Left renal cortex interstitium (tissue), 4 donors: ENCODE measurements at places on chromosomes 1 and 21.

DNA sequence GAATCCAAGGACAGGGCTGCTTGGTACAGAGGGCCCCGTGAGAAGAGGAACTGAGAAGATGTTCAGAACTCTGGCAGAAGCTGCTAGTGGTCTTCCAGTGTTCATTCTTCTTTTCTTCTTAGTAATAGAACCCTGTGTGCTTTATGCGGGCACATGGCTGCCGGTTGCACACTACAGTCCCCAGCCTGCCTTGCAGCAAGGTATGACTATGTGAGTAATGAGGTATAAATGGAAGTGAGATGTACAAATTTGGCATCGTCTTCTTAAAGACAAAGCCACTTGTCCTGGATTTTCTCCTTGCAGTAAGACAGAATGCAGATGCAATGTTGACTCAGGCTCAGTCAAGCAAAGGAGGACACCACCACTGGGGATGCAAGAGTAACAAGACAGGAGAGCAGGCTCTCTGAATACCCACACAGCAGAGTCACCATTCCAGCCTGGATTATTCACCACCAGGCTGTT is 15.0 kb upstream of the ATP1B1 start:
- no peak for DNase-seq

DNA sequence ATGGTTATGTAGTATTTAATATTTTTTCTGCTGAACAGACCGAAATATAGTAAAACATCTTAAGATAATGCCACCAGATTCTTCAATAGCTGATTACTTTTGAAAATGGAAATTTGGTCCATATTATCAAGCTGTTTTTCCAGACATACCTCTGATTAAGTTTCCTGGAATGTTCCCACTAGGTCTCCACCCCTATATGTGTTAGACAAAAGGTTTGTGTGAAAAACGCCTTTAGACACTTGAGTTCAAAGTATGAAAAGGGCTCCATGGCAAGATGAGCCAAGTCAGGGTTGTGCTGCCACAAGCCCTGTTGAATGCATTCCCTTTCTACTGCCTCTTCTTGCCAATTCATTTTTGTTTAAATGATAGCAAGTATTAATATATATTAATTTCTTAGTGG is 52.7 kb downstream of the ZBTB17 start:
- no peak for DNase-seq

- no peak for DNase-seq
Observed at GRCh38 chr1:176854121-176854520, 310.4 kb downstream of the ASTN1 start.

- no peak for DNase-seq
Observed at GRCh38 chr1:100989306-100990077, 36.1 kb downstream of the DPH5 start.

DNA sequence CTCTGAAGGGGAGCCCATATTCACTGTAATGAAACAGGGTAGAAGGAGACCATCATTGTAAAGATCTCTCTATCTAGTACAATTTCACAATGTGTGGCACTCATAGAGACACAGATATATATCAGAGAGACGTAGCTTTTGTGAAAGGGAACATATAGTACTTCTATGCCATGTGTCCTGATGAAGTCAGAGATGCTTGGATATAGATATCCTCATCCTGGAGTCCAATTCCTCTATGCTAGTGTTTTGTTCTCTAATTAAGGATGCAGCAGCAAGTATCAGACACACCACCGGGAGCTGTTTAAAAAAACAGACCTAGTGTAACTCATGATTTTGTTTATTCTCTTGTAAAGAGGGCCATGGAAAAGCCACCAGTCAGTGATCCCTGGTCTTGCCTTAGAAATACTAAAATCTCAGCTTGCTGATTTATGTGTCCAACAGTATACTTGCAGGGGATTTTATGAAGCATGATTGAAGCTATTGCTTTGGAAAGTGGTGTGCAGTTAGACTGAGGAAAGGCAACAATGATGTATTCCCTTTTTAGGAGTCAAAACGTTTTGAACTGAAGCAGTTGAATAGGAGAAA is 2.5 kb downstream of the NCAM2 start:
- no peak for DNase-seq

DNA sequence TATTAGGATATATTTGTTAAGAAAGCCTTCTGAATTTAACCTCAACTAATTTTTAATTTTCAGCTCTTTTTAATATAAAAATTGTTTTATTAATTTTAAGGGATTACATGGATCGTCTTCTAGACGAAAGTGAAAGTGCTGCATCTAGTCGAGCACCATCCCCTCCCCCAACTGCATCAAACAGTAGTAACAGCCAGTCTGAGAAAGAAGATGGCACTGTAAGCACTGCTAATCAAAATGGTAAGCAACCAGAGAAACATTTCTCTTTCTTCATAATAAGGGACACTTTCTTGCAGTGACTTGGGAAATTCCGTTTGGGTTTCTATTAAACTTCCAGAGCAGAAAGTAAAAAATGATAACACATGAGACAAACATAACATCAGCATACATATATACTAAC is 56.9 kb downstream of the MIER1 start:
- no peak for DNase-seq

DNA sequence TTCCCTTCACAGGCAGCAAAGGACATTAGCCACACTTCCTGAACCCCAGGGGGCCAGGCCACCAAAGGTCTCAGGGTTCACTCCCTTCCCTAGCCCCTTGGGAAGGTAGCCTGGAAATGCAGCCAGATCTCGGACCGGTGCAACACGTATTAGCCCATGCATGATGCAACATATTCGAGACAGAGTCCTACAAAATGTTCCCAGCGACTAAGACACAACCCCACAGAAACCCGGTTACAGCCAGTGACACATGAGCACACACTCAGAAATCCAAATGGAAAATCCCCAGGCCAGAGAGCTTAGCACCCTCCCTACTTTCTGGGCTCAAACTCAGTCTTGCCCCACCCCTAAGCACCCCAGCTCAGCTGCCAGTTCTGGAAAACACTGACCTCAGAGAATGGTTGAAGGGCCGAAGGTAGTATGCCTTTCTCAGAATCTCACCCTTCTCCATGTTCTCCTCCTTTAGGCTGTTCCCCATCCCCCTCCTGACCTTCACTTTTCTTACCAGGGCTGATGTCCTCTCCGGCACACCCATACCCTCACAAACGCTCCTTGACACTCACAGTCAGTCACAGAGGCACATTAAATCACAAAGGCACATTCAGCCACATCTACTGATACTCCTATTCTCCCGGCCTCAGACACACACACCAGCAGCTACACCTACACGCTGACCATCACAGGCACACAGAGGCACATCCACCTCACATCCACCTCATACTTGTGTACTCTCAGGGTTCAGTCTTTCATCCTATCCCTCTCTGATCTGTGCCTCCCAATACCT is at the start of gene TSPAN1:
TSS of gene TSPAN1 (plus strand) at position 640 of the 784 bp plus-strand sequence. CDS start 6,021 bp downstream, outside the sequence.
- no peak for DNase-seq

DNA sequence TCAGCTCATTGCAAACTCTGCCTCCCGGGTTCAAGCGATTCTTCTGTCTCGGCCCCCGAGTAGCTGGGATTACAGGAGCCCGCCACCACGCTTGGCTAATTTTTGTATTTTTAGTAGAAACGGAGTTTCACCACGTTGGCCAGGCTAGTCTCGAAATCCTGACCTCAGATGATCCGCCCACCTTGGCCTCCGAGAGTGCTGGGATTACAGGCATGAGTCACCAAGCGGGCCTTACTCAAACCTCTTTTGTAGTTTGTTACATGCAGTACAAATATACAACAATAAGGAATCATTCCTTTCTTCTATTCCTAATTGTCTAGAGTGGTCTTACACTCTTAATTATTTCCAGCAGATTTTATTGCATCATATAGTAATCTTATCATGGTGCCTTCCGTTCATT is 16.6 kb downstream of the SPATA17 start:
- no peak for DNase-seq

GRCh38 chr1:2314273-2314802 is 77.0 kb downstream of the MORN1 start:
- DNase-seq: peak; percentile 65

- no peak for DNase-seq
Observed at GRCh38 chr1:39425151-39425550, 66.3 kb upstream of the BMP8A start.

DNA sequence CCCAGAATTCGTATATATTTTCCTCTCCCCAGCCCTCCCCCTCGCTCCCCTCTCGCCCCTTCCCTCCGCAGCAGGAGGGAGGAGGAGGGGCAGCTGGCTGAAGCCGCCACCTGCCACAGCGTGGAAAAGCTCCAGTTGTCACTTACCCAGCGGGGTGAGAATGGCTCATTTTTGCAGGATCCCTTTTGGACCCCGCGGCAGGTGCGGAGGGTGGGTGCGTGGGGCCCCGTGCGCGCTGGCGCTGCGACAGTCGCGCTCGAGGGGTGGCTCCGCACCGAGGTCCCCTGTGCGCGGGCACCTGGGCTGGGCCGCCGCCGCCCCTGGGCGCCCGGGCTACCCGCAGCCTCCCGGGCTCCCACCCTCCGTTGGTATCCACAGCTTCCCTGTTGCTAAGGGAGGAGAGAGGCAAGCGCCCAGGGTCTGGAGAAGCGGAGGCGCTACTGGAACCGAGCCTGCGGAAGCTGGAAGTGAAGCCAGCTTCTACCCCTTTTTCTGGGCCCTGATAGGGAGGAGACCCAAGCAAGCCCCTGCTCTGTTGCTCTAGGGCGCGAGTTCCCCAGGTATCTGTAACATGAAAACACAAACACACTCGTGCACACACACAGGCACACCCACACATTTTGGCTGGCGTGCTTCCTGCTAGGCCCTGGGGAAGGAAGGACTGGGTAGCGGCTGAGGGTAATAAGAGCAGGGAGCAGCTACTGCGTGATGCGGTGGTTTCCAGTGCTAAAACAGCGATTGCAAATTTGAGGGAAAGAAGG is at the start of gene ERICH3:
TSS of gene ERICH3 (minus strand) at position 442 of the 761 bp plus-strand sequence. CDS start at position 169, 273 bp downstream.
- no peak for DNase-seq

DNA sequence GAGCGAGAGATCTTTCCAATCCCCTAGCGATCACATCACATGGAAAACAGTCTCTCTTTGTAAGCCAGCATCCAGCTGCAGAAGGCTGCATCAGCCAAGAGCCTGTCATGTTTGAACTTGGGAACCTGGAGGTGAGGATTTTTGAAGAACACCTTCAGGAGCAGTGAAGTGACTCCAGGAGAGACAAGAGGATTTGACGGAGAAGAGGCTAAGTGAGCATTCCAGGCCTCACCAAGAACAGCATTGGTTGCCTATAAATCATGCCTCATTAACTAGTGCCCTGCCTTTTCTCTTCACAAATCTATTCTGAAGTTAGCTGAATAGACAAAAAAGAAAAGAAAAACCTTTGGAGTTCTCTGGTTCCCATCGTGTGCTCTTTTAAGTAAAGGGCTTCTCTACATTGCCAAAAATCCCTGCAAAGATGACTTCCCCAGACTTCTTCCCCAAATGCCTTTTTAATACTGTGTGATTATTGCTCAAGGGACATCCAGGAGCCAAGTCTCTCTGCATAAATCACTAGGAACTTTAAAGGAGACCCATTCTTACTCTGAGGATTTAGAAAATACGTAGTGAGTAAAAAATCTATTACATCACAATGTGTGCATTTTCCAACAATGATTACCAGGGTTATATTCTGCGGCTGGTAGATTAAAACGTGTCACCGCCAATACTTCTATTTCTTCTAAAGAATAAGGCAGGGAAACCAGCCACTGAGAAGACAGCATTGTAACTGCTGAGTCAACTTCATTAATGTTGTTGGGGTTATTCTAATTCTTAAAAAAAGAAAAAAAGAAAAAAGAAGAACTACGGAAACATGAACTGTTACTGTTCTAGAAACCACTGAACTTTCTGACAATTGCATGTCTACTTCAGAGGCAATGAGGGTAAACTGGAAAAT is 95.2 kb downstream of the KIF14 start:
- DNase-seq: no peak

DNA sequence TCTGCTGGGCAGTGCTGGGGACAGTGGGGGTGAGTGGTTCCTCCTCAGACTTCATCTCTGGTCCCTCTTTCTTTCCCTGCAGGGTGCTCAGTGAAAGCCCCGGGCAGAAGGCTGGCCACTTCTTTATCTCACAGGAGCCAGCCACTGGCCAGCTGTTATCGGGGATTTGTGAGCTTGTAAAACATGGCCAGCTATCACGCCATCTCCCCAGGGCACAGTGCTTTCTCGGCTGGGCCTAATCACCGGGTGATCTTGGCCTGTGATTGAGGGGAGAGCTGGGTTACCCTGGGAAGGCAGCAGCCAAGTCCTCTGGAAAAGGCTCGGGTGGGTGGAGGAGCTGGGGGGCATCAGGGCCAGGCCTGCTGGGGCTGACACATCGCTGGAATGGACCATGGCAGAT is 83.0 kb downstream of the IGSF21 start:
- no peak for DNase-seq

DNA sequence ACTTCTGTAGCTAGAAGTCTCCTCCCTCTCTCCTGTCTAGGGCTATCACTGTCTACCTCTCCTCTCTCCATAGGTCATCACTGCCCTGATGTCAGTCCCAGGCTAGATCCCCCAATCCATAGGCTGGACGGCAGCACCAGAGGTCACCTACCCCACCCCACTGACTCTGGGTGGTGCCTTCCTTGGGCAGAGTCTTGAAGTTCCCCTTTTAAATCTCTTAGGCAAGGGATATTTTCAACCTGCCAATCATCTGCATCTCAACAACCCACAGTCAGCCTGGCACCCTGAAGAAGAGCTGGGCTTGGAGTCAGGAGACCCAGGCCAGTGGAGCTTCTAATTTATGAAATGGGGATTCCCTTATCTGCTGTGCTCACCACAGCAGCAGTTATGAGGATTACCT is 13.2 kb downstream of the MYBPH start:
- DNase-seq: no peak

- DNase-seq: no peak
Observed at GRCh38 chr1:118842452-118843201, 145.5 kb downstream of the TBX15 start.

DNA sequence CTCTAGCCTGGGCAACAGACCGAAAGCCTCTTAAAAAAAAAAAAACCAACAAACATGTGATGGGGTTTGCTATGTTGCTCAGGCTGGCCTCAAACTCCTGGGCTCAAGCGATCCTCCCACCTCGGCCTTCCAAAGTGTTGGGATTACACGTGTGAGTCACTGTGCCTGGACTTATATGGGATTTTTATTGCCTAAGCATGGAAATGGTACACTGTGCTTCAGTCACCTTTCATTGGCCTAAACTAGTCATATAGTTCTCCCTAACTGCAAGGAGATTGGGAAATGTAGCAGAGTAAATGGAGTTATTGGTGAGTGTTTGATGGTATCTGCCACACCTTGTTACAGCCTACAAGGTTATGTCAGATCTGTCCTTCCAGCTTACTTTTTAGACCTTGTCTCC is 17.2 kb upstream of the MEF2D start:
- no peak for DNase-seq

- DNase-seq: no peak
Observed at GRCh38 chr21:46637952-46638746, 2.7 kb downstream of the PRMT2 start.

DNA sequence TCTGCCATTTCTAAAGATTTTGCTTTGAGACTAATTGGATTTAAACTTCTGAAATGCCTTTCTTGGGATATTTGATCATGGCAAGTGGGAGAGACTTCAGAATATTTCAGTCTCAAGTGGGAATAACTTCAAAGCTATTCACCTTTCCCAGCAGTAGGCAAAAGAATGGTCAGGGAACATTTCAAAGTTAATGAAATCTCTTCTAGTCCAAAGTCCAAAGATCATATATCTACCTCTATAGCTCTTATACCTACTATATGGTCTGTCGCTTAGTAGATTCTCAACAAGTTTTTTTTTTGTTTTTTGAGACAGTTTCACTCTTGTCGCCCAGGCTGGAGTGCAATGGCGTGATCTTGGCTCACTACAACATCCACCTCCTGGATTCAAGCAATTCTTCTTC is 44.5 kb upstream of the PIGC start:
- no peak for DNase-seq
